ENCODE measurements at places on chromosomes 3 and 15.

GRCh38 chr15:78382114-78382880 lies 42.1 kb downstream of the CRABP1 start:
- DNase-seq, result no peak

DNA sequence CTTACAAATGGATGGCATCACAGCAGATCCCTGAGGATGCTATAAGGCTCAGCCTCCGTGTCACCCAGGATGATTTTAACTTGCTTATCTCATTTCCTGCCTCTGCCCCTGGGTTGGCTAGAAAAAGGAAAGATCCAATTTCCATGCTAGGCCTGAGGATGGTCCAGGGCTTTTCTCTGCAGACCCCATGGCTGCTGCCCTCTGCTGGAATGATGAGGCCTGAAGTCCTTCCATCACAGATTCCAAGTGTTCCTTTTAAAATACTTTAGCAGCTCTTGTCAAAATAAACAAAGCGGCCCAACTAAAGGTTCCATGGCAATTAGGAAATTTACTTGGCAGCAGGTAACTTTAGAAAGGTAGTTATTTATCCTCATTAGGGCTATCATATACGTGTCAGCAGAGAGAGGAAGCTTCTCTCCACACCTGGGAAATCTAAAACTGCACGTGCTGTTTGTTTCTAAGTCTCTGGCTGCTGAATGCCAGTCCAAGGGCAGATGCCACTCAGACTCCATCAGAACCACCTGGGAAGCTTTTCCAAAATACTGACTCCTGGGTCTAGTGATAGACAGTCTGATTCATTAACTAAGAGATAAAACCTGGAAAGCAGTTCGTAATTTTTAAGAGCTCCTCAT lies 401.9 kb upstream of the IL12A start:
- peak; percentile 33 for DNase-seq

- no peak for DNase-seq
These were observed 40.8 kb downstream of the RPLP1 start for GRCh38 chr15:69493406-69493805.

- DNase-seq, result no peak
These were observed 126.6 kb downstream of the TJP1 start for GRCh38 chr15:29695489-29696167.

GRCh38 chr3:29463304-29463703 lies 182.4 kb downstream of the RBMS3 start:
- DNase-seq, result no peak

DNA sequence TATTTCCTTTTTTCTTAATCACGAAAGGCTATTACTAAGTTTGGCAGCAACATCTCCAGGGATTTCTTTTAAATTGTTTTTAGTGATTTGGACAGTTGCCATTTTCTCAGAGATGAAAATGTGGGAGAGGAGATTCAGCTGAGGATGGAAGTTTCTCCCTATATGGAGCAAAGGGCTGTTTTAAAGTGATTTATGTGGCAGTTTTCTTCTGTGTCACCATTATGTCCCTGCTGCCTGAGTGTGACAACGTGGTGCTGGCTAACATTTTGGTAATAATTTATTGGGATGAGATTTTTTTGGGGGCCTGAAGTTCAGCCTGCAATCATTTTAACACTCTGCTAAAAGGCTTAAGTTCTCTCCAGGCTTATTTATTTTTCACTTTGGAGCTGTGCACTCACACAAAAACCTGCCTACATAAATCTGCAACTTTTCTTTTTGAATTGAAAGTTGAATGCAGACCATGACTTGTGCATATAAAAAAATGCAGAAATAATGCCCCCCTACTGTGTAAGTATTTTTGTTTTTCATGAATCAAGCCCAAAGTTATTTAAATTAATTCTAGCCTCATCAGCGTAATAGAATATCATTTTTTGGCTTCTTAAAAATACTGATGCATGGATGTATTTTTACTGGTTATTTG lies 210.9 kb downstream of the ZIC1 start:
- no peak for DNase-seq

DNA sequence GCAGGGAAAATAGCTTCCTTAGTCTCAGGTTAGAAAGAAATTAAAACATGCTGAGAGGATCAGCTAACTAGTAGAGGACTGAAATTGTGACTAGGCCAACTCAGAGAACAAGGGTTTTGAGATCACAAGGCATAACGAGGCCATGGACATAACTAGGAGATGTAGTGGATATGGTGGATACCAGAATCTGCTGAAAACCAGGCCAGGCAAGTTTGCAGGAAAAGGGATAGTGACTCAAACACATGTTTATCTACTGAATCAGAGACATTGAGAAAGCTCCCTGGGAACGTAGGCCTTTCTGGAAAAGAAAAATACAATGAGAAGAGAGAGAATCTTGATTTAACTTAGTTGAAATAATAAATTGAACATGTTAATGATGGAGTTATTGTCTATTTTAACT lies 326.5 kb upstream of the GBE1 start:
- no peak for DNase-seq

- DNase-seq, result no peak
These were observed 28.4 kb downstream of the PDE8A start for GRCh38 chr15:85010071-85010385.

DNA sequence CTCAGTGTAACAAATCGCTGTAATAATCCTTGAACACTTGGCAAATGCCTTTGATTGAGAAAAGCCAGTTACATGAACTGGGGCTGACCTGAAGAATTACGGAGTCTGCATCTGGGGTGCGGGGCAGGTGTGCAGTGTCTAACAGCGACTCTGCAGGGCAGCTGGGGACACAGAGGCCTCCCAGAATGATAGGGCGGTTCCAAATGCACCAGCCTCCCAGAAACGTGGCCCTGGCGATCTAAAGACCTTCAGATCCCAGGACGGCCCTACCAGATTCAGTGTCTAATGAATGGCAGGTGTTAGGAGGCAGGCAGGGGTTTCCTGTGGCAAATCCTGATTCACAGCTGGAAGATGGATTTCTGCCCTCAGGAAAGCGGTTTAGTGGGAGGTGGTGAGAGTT lies 100.5 kb upstream of the RGMA start:
- no peak for DNase-seq

GRCh38 chr3:149332771-149333170 lies 665 bp downstream of the TM4SF18 start:
- no peak for DNase-seq

DNA sequence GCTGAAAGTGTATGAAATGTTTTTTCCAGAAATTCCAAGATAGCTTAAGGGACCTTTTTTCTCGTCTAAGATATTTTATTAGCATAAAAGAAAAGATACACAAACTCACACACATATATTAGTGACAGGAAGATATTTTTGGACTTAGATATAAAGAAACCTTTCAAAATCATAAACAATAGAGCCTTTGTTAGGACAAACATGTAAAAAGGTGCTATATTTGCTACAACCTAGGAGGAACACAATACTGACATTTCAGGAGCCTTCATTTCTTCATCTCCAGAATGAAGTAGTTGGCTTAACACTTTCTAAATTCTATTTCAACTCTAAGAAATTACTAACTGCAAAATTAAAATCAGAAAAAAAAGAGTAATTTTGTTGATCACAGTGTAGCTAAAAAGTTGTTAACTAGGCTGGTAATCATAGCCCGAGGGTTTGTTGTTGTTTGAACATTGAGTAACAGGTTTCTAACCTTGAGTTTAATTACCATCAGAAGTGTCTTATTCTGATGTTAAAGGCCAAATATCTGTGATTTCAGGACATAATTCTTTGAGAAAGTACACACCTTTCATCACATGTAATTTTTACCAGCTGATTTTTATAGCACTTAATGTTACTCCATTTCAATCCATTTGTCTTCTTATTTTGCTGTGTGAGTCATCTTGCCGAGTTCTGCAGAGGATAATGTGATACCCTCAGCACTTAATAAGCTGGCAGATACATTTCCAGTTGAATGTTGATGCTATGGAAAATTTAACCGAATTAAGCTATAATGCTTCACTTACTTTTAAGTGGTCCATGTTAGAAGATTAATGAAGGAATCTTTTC lies 97.3 kb downstream of the MBNL1 start:
- no peak for DNase-seq

GRCh38 chr3:137992592-137992991 lies 17.4 kb upstream of the CLDN18 start:
- no peak for DNase-seq

- DNase-seq, result no peak
These were observed 5.5 kb downstream of the SMAD6 start for GRCh38 chr15:66707310-66708082.

DNA sequence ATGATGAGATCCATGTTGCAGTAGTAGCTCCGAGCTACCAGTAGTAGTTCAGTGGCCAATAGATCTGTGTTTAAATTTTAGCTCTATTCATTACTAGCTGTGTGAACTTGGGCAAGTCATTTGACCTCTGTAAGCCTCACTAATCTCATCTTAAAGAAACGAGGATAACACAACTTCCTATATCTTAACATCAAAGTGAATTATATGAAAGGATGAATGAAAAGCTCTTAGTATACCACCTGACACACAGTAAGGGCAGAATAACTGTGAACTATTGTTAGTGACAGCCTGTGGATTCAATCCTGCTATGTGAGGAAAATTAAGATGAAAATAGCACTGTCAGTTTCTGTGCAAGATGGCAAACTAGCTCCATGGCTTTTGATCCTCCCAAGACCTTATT lies 114.5 kb upstream of the PHLDB2 start:
- no peak for DNase-seq

- no peak for DNase-seq
These were observed 23.5 kb upstream of the AMOTL2 start for GRCh38 chr3:134397755-134398154.

GRCh38 chr3:125037498-125038150 lies 18.2 kb downstream of the HEG1 start:
- no peak for DNase-seq

DNA sequence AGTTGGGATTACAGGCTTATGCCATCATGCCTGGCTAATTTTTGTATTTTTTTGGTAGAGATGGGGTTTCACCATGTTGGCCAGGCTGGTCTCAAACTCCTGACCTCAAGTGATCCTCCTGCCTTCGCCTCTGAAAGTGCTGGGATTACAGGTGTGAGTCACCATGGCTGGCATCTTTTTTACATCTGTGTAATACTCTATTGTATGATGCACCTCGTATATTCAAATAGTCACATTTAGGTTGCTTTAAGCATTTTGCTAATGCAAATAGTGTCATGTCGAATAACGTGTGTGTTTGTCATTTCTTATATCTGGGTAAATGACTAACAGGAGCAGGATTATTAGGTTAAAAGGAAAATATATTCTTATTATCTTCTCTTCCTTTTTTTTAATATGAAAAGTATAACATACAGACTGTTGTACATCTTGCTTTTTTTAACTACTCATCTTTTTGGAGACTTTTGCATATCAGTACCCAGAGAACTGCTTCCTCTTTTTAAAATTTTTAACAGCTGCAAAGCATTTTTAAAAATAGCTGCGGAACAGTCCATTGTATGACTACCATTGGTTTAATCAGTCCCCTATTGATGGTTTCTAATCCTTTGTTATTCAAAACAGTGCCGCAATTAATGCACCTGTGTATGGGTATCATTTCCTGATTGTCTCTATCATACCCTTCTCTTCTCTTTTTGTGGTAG lies 13.4 kb downstream of the SCAMP5 start:
- DNase-seq, result no peak

- DNase-seq, result no peak
These were observed 22.1 kb downstream of the PHC3 start for GRCh38 chr3:170159459-170159858.

- no peak for DNase-seq
These were observed 35.0 kb upstream of the TATDN2 start for GRCh38 chr3:10213156-10213792.

DNA sequence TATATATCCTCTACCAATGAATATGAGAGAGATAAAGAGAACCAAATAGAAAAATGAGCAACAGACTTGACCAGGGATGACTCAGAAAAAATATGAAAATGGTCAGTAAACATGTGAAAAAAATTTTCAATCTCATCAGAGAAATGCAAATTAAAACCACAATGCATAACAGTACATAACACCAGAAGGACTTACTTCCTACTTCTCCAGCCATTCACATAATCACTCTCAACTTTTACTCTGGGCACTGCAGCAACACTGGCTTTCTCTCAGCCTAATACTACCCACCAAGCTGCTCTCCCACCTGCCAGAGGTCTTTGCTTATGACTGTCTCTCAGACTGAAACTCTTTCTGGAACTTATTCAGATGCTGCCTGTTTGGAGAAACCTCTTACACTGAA lies 49.4 kb downstream of the DPH6 start:
- DNase-seq, result no peak

GRCh38 chr3:117192888-117193287 lies 483.3 kb downstream of the TUSC7 start:
- DNase-seq, result no peak

GRCh38 chr3:15050405-15051092 lies 14.6 kb downstream of the MRPS25 start:
- no peak for DNase-seq

DNA sequence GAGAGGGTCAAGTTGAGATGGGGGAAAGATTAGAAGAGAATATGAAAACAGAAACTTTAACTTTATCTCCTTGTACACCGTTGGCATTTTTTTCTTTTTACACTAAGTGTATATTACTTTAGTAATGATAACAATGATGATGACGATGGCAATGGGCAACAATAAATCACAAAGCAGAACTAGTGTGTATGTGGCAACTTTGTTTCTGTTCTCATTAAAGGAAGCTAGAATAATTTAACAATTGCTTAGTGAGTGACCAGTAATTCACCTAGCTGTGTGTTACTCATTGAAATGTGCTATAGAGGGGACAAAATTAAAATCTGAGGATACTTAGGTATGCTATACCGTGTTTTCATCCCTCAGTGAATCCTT lies 318.5 kb upstream of the TBL1XR1 start:
- no peak for DNase-seq

GRCh38 chr15:66110864-66111263 lies 142.7 kb downstream of the MEGF11 start:
- DNase-seq, result no peak

GRCh38 chr3:174776636-174777035 lies 82.5 kb upstream of the NAALADL2 start:
- DNase-seq, result no peak

GRCh38 chr15:62455441-62455921 lies 290.4 kb upstream of the C2CD4B start:
- DNase-seq, result no peak

- DNase-seq, result no peak
These were observed 9.4 kb upstream of the RBMS3 start for GRCh38 chr3:29271475-29271874.

DNA sequence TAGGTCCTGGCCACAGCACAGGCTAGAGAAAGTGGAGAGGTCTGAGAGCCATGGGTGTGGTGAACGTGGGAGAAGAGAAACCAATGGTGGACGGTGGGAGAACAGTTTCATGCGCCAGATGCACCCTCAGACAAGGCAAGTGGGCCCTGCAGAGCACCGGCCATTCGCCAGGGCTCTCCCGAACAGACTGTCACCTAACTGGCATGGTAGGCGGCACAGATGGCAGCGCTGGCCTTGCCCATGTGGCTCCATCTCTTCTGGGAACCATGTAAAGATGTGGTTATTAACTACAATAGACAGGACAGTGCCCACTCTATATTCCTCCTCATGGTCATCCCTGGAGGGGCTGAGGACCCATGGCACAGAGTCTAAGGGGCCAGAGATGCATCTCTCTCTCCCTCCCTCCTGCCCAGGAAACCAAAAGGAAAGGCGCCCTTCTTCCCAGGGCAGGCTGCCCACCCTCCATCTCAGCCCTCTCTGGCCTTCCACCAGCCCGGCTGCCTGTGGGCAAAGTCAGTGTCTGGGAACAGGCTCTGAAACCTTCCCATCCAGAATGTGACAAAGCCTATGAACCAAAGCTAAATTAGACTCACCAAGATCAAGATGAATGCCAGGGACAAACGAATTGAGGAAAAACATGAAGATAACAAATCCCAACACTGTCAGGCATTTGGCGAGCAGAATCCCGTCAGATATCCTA lies 147.8 kb downstream of the OCA2 start:
- DNase-seq, result no peak
